ENCODE measurements at places on chromosomes 3 and 15. TPM values are rescaled to one million over a fixed set of nuclear protein-coding genes. Genes with fewer than 3 reads are reported as not detected.

CSPG4 gene
- not detected for total RNA-seq

MESP1 gene
- total RNA-seq, result 0.24 TPM

HGD gene
- total RNA-seq, result 0.78 TPM

SYNPR gene
- not detected for total RNA-seq

SLC25A26 gene
- 23.2 TPM for total RNA-seq

UNC13C gene
- not detected for total RNA-seq

HSPBAP1 gene
- total RNA-seq, result 20.6 TPM

CDC25A gene
- total RNA-seq, result 1.8 TPM

UROC1 gene
- not detected for total RNA-seq

POMGNT2 gene
- 2.6 TPM for total RNA-seq

CAMP gene
- 0.29 TPM for total RNA-seq

ADCY5 gene
- not detected for total RNA-seq

DNA sequence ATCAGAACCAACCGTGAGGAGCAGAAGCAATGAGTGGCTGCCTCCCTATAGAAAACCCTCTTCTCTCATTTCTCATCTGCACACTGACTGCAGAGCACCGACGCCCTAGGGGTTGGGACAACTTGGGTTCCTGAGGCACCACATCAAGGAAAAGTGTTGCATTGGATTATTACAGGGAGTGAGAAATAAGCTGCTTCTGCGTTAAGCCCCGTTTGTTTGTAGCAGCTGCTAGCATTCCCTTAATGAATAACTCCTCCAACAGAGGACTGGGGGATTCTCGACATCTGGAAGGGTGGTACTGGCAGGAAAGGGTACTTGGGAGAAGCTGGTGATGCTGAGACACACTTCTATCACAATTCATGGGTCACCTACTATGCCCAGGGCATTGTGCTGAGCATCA, 25.3 kb upstream of the AGBL1 start:
- no peak for DNase-seq
- no peaks in the 10 kb centered on the region for H3K4me1 ChIP-seq
- H3K36me3 ChIP-seq, result no peaks in the 10 kb centered on the region
- H3K4me3 ChIP-seq, result no peak overlapping the region
- H3K27me3 ChIP-seq, result no peaks in the 10 kb centered on the region
- H3K27ac ChIP-seq, result no peak overlapping the region

DNA sequence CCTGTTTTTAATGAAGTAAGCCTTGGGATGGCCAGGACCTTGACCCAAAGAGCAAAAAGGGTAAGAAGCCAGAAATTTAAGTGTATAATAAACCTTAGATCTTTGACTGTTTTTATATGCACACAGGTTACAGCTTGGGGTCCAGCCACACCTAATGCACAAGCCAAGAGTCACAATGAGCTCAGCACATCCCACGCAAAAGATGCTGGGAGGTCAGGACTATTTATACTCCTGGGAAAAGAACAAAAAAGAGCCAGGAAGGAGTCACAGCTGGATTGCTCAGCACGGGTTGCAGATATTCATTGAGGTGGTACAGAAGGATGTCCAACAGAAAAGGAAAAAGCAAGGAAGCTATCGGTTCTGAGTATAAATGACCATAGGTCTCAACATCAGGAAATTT, 536.3 kb downstream of the NTRK3 start:
- H3K27ac ChIP-seq, result no peak overlapping the region
- no peak for DNase-seq
- H3K36me3 ChIP-seq, result no peaks in the 10 kb centered on the region
- no peak overlapping the region for H3K4me3 ChIP-seq

DNA sequence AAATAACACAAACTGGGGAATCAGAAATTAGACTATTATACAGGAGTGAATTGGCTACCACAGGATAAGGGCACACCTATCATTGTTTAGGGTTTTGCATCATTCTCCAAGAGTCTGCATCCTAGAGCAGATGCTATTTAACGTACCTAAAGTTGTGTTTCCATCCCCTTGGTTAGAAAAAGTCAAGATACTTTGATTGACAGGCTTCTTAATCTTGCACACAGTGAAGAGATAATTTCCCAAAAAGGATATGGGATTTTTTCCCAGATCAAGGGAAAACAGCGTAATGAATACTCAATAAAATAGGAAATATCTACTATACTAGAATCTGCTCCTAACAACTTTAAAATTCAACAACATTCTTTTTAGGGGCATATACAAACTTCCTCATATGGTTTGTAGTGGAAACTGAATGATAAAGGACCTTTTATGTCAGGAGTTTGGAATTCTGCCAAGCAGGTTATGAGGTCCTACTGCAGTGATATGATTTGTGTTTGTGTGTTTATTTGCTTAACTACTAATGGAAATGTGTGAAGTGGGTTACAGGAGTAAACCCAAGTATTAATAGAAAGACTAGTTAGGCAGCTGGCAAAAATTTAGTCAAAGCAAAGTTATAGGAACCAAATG, 124.1 kb upstream of the MME start:
- no peaks in the 10 kb centered on the region for H3K36me3 ChIP-seq
- H3K27me3 ChIP-seq, result no peaks in the 10 kb centered on the region
- H3K27ac ChIP-seq, result no peak overlapping the region

DNA sequence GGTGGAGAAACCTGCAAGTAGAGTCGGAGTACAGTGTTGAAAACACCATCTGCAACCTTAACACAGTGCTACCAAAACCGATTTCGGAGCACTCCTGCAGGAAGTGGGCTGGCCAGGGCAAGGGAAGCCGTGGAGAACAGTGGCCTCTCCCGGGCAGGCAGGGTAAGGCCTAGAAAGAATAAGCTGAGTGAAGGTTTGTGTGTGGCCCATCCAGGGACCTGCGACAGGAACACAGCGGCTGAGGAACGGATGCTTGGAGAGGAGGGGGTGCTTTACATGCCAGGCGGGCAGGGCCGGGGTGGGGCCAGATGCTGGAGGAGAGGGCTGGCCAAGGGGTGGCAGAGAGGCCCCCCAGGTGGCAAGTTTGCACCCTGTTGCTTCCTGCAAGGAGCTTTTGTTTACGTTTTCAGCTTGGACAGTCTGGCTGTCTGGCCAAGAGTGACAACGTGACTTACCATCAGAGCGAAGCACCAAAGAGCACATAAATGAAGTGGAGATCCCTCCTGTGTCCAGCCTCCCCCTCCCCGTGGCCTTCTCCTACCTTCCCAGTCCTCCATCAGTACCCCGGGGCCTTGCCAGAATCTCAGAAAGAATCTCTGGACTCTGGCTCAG, 156.5 kb downstream of the PGPEP1L start:
- peak overlapping the region; percentile 93 for H3K4me3 ChIP-seq
- peaks cover 7% of the 10 kb centered on the region for H3K27me3 ChIP-seq
- H3K4me1 ChIP-seq, result peaks cover 26% of the 10 kb centered on the region
- DNase-seq, result peak; percentile 33
- peaks cover 5% of the 10 kb centered on the region for H3K36me3 ChIP-seq

DNA sequence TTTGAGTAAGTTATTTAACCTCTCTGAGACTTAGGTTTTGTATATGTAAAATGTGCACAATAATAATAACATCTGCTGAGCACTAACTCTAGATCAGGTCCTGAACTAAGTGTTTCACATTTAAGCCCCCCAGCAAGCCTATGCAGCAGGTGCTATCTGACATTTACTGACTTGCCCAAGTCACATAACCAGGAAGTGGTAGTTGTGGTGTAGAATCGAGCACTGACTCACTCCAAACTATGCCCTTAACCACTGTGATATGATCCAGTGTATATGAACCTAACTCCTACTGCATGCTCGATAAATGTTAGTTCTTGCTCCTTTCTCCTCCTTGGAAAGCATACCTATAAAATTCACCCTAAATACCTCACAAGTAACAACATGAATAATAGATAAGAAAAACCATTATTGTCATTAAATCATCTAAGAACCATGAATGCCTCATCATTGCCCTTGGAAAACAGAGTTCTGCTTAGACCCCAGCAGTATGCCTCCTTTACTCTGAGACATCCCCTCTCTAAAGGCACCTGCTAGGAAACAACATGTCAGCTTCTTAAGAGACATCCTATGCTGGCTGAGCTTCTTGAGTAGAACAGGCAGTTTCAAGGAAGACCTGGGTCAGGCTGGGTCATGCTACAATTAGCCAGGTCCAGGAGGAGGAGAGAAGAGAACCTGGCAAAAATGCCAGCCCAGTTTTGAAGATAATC, 3.0 kb upstream of the SHC4 start:
- H3K4me1 ChIP-seq, result peaks cover 22% of the 10 kb centered on the region
- no peak for DNase-seq
- no peaks in the 10 kb centered on the region for H3K36me3 ChIP-seq
- peaks cover 32% of the 10 kb centered on the region for H3K27me3 ChIP-seq

- H3K36me3 ChIP-seq, result no peaks in the 10 kb centered on the region
- no peaks in the 10 kb centered on the region for H3K4me1 ChIP-seq
- no peak overlapping the region for H3K4me3 ChIP-seq
- no peak overlapping the region for H3K27ac ChIP-seq
- DNase-seq, result no peak
- H3K27me3 ChIP-seq, result peaks cover 17% of the 10 kb centered on the region
Measured at GRCh38 chr3:182704926-182705325, 88.4 kb upstream of the ATP11B start.

GRCh38 chr3:12470111-12470510, 14.2 kb upstream of the TSEN2 start:
- no peaks in the 10 kb centered on the region for H3K36me3 ChIP-seq
- H3K4me3 ChIP-seq, result no peak overlapping the region
- H3K4me1 ChIP-seq, result peaks cover 3% of the 10 kb centered on the region
- H3K27me3 ChIP-seq, result peaks cover 2% of the 10 kb centered on the region
- no peak for DNase-seq

- peaks cover 2% of the 10 kb centered on the region for H3K4me1 ChIP-seq
- peaks cover 9% of the 10 kb centered on the region for H3K36me3 ChIP-seq
Measured at GRCh38 chr15:65245096-65245856, 34.0 kb upstream of the CILP start.

DNA sequence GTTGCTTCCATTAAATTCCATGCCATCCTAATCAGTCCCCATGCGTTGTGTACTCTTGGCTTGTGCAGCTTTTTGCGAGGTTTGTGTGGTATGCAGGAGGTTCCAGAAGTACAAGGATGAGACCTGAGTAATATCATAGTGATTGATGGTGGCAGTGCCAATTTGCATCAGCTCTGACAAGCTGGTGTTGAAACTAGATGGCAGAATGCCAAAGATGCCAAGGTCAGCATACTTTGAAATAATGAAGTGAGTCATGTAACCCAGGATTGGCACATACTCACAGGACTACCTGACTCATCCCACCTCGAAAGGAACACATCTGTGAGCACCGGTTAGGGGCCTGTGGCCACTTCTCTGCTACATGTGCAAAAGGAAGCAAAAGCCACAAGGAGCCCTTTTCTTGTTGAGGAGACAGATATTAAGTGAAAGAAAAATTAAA, 14.3 kb downstream of the KAT2B start:
- no peak overlapping the region for H3K27ac ChIP-seq
- peak; percentile 22 for DNase-seq
- H3K4me3 ChIP-seq, result no peak overlapping the region
- H3K27me3 ChIP-seq, result no peaks in the 10 kb centered on the region

GRCh38 chr3:149134575-149134974, 5.1 kb downstream of the HPS3 start:
- H3K27ac ChIP-seq, result no peak overlapping the region
- H3K4me1 ChIP-seq, result peaks cover 69% of the 10 kb centered on the region
- no peak overlapping the region for H3K4me3 ChIP-seq
- peaks cover 24% of the 10 kb centered on the region for H3K36me3 ChIP-seq

DNA sequence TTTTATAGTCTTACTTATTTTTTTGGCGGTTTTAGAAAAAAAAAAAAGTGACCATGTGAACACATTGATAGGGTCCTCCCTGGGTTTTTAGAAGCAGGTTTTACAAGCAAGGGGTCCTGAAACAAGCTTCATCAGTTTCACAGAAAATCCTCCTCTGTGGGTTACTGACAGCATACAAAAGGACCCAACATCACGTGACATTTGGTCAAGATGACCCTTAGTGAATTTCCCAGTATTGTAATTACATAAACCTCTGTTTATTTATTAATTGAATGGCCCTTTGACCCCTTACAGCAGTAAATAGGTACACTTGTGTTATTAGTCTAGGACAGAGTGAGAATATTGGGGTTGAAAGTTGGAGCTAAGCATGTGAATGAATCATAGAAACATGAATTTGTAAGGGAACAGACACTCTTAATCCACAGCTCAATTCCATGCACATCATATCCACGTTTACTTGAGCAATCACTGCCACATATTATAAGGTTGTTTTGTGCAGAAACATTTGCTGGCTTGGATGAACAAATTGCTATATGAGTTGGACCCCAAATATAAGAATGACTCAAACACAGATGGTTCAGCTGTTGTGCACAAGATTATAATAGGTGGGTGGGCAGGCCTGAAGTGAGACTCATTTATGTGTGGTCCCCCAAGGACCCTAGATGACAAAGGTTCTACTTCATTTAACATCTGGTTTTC, 137.5 kb downstream of the ZNF385D start:
- no peak overlapping the region for H3K4me3 ChIP-seq
- no peaks in the 10 kb centered on the region for H3K27me3 ChIP-seq
- H3K36me3 ChIP-seq, result no peaks in the 10 kb centered on the region
- no peaks in the 10 kb centered on the region for H3K4me1 ChIP-seq

- no peak overlapping the region for H3K27ac ChIP-seq
- no peak for DNase-seq
- H3K36me3 ChIP-seq, result peaks cover 77% of the 10 kb centered on the region
- H3K4me3 ChIP-seq, result no peak overlapping the region
- no peaks in the 10 kb centered on the region for H3K27me3 ChIP-seq
Measured at GRCh38 chr3:33525232-33525631, 85.0 kb upstream of the UBP1 start.

- no peaks in the 10 kb centered on the region for H3K27me3 ChIP-seq
- no peak for DNase-seq
- H3K4me1 ChIP-seq, result no peaks in the 10 kb centered on the region
- H3K36me3 ChIP-seq, result peaks cover 8% of the 10 kb centered on the region
Measured at GRCh38 chr3:99967796-99968195, 146.5 kb downstream of the FILIP1L start.

- H3K27me3 ChIP-seq, result no peaks in the 10 kb centered on the region
- H3K36me3 ChIP-seq, result no peaks in the 10 kb centered on the region
- DNase-seq, result no peak
- no peak overlapping the region for H3K4me3 ChIP-seq
- no peak overlapping the region for H3K27ac ChIP-seq
- H3K4me1 ChIP-seq, result peaks cover 28% of the 10 kb centered on the region
Measured at GRCh38 chr15:99421172-99421656, 144.6 kb upstream of the MEF2A start.

GRCh38 chr3:155989536-155989935, 119.1 kb downstream of the GMPS start:
- no peak for DNase-seq
- no peaks in the 10 kb centered on the region for H3K36me3 ChIP-seq
- H3K27ac ChIP-seq, result no peak overlapping the region

- no peak overlapping the region for H3K4me3 ChIP-seq
- H3K4me1 ChIP-seq, result no peaks in the 10 kb centered on the region
- peaks cover 35% of the 10 kb centered on the region for H3K27me3 ChIP-seq
- H3K36me3 ChIP-seq, result no peaks in the 10 kb centered on the region
Measured at GRCh38 chr3:45332901-45333407, 55.4 kb upstream of the LARS2 start.

GRCh38 chr3:72137865-72138861, 353.2 kb upstream of the PROK2 start:
- H3K27ac ChIP-seq, result no peak overlapping the region
- no peaks in the 10 kb centered on the region for H3K27me3 ChIP-seq
- no peak overlapping the region for H3K4me3 ChIP-seq
- no peak for DNase-seq
- peaks cover 59% of the 10 kb centered on the region for H3K4me1 ChIP-seq

GRCh38 chr3:129749692-129750091, 143.2 kb upstream of the PLXND1 start:
- no peaks in the 10 kb centered on the region for H3K27me3 ChIP-seq
- peaks cover 3% of the 10 kb centered on the region for H3K4me1 ChIP-seq
- peaks cover 18% of the 10 kb centered on the region for H3K36me3 ChIP-seq
- H3K4me3 ChIP-seq, result no peak overlapping the region
- no peak for DNase-seq

GRCh38 chr3:122928396-122929187, 99.0 kb downstream of the SEMA5B start:
- no peak for DNase-seq
- H3K4me1 ChIP-seq, result no peaks in the 10 kb centered on the region
- no peaks in the 10 kb centered on the region for H3K36me3 ChIP-seq
- no peak overlapping the region for H3K27ac ChIP-seq

All from activated B cell treated with CpG ODN at 0.5 μM for 24 hours (primary cell).